Amniotic stem cell (primary cell): ENCODE measurements at places on chromosomes 1 and 21.
A peak's percentile ranks its signal among the peaks of the same experiment; 100 is the strongest.

DNA sequence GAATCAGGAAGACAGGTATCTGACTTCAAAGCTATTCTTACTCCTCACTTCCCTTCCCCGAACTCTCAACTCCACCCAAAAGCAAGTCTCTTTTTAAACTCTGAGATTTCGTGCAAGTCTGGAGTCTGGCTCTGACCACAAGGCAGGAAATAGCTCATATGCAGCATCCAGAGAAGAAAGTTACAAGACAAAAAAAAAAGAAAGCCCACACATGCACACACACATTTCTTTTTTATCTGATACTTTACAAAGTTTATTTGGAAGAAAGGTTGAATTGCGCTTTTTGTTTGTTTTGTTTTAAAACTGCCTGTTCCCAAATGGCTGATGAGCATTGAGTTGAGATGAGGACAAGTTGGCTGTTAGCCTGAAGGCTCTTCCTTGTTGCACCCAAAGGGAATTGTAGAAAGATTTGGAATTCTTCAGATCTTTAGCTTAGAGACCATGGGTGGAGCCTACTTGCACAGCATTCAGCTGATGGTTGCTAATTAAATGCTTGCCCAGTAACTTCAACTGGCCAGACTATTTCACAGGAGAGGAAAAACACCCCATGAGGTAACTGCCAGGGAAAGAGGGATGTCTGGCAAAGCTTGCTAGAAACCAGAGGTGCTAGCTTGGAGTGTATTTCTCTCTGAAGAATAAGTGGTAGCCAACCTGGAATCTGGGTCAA is 490.3 kb downstream of the TTLL7 start:
- peak; percentile 79 for DNase-seq

DNA sequence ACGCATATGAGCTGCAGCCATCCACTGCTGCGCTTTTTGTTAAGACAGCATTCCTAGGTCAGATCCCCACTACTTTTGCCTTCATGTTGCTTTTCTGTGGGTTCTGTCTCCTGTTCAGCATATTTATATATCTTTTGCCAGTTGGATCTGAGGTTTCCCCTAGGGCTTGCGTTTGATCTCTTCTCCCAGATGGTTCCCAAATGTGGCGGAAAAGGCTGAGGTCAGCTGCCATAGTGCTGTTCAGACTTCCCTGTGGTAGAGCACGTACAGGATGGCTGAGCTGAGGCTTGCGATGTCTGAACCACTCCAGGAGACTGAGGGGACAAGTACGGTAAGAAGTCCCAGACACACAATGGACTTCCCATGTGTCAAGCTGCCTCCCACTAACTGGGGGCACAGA is 39.8 kb downstream of the COL6A1 start:
- DNase-seq: no peak

GRCh38 chr1:164637461-164638375 is 78.7 kb downstream of the PBX1 start:
- no peak for DNase-seq

- DNase-seq: no peak
Measured at GRCh38 chr1:164706606-164706987, 147.6 kb downstream of the PBX1 start.

DNA sequence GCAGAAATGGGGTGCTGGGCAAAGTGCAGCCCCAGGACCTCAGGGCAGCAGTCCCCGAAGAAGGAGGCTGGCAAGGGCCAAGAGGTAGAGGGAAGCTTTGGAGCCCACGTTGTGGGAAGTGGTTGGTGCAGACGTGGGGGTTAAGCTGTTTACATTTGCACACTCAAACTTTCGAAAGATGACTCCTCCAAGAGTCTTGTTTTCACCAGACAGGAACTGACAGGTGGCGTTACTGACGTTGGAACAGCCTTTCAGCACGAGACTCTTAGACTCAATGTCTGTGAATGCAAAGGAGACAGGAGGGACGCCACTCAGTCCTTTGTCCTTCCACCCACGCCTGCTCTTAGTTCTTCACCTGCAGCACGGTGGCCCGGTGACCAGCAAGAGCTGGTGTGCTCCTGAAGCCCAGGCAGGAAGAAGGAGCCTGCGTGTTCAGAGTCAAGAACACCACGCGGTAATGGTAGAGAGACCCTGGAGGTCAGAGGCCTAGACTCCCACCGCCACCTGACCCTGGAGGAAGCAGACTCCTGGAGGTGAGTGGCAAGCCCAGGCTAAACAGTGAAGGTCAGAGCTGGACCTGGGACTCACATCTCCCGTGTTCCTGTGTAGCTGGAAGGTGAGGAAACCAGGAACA is 15.9 kb downstream of the LYPD8 start:
- DNase-seq: no peak

GRCh38 chr1:56806804-56807203 is 12.4 kb downstream of the FYB2 start:
- no peak for DNase-seq

DNA sequence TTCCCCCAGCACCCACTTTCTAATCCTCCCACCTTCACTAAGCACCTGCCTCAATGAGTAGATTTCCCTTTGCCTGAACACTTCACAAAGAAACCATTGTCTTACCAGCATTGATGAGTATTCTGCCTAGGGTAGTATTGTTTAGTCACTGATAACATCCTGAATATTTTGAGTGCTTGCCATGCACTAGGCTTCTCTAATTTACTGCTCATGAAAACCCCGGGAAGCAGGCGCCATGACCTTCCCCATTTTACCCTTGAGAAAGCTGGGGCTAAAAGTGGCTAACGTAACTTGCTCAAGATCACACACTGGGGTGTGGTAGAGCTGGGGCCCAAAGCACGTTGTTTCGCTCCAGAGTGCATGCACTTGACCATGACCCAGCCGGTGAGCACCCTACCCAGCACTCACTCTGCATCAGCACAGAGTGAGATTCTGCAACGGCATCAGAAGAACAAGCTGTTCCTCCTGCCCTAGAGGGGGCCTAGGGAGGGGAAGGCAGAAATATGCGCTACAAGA is 10.6 kb upstream of the F3 start:
- DNase-seq: no peak

DNA sequence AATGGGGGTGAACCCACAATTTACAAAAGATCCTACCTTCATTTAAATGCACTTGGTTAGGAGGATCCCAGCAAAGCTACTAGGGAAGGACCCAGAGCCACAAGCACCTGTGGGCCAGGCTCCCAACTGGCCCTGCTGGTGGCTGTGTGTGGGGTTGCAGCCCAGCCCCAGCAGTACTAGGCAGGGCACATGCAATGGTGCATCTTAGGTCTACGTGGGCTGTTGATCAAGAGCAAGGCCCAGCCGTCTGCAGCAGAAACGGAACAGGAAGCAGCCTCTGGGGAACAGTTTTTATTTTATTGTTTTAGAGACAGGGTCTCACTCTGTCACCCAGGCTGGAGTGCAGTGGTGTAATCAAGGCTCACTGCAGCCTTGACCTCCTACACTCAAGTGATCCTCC is 134.1 kb upstream of the RAB4A start:
- no peak for DNase-seq

- no peak for DNase-seq
Measured at GRCh38 chr1:178664278-178664677, 60.8 kb upstream of the RALGPS2 start.

DNA sequence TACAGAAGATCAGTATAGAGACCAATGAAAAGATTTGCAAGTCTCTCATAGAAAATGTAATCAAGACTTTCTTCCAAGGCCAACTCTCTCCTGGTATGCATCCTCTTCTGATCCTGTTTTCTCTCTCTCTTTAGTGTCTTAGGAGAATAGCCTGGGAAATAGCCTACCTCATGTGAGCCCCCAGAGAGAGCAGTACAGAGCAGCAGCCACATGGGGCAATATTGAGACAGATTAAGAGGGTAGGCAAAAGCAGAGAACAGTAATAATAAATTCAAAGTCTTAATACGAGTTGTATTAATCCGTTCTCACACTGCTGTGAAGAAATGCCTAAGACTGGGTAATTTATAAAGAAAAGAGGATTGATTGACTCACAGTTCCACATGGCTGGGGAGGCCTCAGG is 61.4 kb downstream of the RNASEL start:
- DNase-seq: no peak

DNA sequence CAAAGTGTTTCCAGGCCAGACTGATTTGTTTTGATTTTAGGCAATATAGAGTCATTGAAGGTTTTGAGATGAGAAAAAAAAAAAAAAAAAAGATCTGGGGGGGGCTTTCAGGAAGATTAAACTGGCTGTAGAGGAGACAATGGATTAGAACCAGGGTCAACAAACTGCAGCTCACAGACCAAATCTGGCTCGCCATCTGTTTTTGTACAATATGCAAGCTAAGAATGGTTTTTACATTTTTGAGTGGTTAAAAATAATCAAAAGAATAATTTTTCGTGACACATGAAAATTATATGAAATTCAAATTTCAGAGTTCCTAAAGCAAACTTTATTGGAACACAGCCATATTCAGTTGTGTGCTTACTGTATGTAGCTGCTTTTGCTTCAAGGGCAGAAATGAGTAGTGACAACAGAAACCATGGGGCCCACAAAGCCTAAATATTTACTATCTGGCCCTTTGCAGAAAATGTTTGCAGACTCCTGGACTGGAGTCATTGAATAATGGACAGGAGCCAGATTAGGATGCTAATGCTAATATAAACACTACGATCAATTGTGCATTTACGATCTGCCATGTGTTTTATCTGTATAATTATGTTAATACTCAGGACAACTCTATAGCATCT is 375.7 kb upstream of the DAB1 start:
- no peak for DNase-seq

DNA sequence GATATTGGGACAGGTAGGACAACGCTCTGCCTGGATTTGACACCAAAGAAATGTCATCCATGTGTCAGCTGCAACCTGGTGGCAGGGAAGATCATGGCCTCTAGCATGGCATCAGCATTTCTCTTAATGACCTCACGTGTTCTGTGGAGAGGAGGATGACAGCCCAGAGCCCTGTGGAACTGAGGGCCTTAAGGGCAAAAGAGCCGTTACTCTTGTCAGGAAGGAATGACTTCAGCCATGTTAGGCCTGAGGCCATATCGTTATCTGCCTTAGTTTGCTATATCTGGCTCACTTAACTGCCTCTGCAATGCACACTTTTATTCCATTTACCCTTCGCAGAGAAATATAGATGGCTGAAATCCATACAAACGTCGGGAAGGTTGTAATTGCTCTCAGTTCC is 83.2 kb upstream of the PBX1 start:
- no peak for DNase-seq

GRCh38 chr1:212138457-212138856 is 102.9 kb downstream of the DTL start:
- DNase-seq: no peak

- DNase-seq: no peak
Measured at GRCh38 chr1:32448773-32449456, 16.0 kb upstream of the ZBTB8B start.

DNA sequence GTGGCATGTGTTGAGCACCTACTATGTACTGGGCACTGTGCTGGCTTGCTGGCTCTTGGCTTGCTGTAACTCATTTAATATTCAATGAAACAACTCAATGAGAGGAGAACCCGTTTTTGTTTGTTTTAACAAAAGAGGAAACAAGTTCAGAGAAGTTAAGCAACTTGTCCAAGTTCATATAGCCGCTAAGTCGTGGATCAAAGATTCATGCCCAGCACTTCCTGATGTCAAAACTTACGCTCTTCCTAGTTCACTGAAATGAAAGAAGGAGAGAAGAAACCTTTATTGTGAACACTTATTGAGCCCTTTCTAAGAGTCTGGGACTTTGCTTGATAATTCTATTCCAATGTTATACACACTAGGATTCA is 475.9 kb downstream of the PTPRU start:
- no peak for DNase-seq

GRCh38 chr1:45568421-45568820 is 15.4 kb upstream of the NASP start:
- DNase-seq: no peak

GRCh38 chr1:7485826-7486225 is 285.3 kb upstream of the VAMP3 start:
- no peak for DNase-seq

GRCh38 chr1:208221291-208221622 is 22.9 kb downstream of the PLXNA2 start:
- no peak for DNase-seq

- DNase-seq: peak; percentile 43
Measured at GRCh38 chr1:218499011-218499691, 154.0 kb downstream of the TGFB2 start.

DNA sequence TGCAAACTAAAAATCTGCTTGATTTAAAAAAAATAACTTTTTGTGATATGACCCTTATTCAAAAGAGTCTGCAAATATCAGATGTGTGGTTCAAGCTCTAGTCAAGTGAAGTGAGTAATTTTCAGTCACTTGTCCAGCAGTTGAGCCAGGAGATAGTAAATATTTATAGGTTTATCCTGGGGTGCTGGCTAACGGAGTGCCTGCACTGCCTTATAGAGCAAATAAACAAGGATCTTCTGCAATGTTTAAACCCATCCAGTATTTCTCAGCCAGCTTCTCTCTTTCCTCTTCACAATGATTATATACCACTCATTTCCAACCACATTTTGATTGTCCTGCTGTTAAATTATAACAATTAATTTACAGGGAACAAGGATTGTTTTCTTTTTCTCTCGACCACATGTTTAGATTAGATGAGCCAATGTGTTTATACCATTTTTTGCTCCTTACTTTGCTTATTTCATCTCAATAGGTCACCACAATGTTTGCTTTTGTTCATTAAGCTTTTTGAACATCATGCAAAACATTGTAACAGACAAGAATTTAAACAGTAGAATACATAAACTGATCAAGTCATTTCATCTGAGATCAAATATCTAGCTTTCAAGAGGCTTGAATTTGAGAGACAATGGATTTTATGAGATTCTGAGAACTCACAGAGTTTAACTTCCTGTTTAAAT is 60.3 kb upstream of the GREM2 start:
- no peak for DNase-seq

DNA sequence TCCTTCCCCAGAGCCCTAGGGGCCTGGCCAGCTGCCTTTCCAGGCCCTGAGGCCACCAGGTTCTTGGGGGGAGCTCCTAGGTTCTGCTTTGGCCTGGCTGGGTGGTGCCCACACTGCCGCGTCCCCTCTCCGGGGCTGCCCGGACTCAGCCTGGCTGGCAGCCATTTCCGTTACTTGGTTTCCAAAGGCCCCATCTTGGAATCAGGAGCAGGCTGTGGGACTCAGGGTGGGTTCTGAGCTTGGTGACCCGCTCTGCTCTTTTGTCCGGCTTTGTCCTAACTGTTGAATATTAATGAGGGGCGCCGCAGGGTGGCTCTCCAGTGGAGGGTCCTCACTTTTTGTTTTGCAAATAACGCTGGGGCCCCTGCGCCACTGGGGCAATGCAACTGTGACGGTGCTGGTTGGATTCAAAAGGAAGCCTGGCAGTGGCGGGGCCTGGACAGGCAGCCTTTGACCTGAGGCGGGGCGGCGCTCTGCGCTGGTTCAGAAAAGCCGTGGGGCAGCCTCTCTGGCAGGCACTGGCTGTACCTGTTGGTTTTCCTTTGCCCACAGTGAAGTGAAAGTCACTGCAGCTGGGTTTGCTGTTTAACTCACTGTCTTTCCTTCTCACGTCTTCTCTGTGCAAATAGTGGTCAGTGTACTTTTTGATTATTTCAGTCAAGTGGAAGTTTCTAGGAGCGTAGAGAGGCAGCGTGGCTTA is 20.2 kb downstream of the SKI start:
- DNase-seq: no peak

- DNase-seq: no peak
Measured at GRCh38 chr1:23594149-23594907, 35.0 kb upstream of the ID3 start.

GRCh38 chr1:47658161-47658920 is 220.5 kb downstream of the FOXD2 start:
- no peak for DNase-seq
